ENCODE measurements at places on chromosomes 16 and 17.

GRCh38 chr17:45844695-45845375 lies at the start of gene SPPL2C:
Gene SPPL2C (plus strand): TSS chr17:45844881. CDS start chr17:45844907, 26 bp downstream.
- DNase-seq, result no peak

DNA sequence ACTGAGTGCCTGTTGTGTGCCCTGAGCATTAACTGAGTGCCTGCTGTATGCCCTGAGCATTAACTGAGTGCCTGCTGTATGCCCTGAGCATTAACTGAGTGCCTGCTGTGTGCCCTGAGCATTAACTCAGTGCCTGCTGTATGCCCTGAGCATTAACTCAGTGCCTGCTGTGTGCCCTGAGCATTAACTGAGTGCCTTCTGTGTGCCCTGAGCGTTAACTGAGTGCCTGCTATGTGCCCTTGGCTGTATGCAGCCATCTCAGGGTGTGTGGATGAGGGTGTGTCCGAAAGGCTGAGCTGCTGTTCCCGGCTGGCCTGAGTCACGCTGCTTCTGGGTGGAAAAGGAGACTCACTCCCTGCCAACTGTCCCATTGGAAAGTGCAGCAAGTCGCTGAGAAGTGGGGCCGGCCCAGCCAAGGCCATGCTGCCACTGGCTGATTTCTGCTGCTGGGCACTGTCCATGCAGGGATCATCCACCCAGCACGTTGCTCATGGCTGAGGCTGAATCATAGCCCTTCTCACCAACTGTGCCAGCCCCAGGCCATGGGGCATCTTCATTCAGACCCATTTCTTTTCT lies 113.8 kb downstream of the OR1D5 start:
- no peak for DNase-seq

- DNase-seq, result no peak
Measured at GRCh38 chr17:13593021-13593751, 8.5 kb downstream of the HS3ST3A1 start.

DNA sequence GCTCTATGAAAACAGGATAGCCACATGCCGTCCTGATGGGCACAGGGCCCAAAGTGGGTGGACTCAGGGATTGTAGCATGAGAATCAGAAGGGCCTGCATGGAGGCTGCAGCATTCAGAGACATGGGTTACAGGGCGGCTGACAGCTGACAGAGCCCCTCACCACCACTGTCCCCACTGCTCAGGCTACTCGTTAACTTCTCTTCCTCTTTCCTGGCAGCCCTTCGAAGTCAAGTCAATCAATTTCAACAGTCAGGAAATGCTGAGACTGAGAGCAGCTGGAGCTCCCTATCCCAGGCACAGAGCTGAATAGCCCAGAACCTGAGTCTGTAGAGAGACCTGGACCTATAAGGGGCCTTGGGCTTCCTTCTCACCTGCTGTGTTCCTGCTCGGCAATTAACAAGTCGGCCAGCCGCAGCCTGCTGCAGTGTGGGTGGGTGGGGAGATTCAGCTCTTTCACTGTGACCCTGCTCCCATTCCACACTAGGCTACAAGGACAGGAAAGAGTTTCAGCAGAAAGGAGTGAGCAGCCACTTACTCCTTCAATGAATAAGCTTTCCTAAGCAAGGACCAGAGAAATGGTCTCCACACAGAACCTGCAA lies 76.9 kb downstream of the TEX14 start:
- DNase-seq, result no peak

DNA sequence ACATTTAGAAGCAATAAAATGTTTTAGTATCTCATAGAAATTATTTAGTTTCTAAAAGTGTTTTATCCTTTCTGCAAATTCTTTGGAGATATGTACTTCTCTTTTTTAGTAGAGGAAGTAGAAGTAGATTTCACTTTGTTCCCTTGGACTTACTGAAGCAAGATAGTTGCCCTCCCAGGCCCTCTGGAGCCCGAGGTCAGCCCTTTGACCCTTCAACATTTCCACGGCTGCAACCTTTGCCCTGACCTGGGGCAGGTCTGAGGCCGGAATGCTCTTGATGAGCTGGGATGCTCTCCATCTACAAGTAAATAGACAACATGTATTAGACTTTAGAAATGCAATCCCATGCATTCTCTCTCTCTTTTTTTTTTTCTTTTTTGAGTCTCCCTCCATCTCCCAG lies 167.5 kb downstream of the CDK5R1 start:
- DNase-seq, result no peak

- no peak for DNase-seq
Measured at GRCh38 chr16:46649588-46650253, 28.5 kb upstream of the SHCBP1 start.

- DNase-seq, result no peak
Measured at GRCh38 chr17:13182854-13183253, 165.0 kb upstream of the ELAC2 start.

DNA sequence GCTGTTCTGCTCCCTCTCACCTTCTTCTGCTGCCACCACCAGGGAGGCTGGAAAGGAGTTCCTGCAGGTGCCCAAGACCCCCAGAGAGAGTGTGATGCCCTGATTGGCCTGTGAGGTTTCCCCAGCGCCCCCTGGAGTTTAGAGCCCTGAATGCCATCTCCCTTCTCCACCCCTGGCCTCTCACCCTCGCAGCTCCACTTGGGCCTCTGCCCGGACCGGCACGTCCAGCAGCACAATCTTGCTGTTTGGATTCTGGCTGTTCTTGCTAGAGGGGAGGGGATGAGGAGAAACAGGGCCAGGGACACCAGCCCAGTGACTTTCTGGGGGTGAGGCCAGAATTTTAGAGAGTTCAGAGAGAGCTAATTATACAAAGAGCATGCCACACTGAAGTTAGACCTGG lies 12.5 kb upstream of the FAM171A2 start:
- no peak for DNase-seq

GRCh38 chr17:35432176-35433074 lies at the start of gene SLFN12:
Gene SLFN12 (minus strand): TSS chr17:35432500. CDS start chr17:35423028, 9,472 bp downstream.
- DNase-seq, result peak; percentile 89

- DNase-seq, result no peak
Measured at GRCh38 chr17:77396610-77397009, 255.8 kb downstream of the SEC14L1 start.

DNA sequence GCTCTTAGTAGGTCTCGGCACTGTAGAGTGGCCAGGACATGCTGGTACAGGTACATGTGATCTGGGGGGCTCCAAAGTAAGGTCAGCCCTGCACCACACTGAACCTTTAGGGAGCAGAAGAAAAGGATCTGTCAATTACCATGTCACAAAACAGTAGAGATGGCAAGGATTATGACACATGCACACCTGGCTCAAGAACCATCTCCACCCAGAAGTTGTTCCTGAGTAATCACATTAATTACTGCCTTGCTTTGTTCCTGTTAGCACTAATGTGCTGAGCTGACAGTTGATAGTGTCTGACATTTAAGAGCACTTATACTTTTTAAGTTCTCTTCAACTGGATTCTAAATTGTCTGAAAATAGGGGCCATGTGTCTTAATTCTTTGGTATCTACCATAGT lies 9.5 kb downstream of the BLTP2 start:
- no peak for DNase-seq

DNA sequence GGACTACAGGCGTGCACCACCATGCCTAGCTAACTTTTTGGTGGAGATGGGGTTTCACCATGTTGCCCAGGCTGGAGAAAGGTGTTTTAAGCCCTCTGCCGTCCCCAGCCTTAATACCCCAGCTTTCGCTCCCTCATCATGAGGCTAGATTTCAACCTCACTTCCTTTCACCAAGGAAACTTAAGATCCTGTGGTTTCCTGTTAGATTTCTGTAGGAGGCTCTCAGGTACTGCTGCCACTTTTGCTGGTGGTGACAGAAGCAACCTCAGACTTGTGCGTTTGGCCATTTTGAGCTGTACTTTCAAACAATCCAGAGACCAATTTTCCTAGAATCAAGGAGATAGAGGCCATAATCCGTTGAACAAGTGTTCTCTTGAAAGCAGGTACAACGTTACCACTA lies 36.2 kb downstream of the MPHOSPH6 start:
- DNase-seq, result no peak

DNA sequence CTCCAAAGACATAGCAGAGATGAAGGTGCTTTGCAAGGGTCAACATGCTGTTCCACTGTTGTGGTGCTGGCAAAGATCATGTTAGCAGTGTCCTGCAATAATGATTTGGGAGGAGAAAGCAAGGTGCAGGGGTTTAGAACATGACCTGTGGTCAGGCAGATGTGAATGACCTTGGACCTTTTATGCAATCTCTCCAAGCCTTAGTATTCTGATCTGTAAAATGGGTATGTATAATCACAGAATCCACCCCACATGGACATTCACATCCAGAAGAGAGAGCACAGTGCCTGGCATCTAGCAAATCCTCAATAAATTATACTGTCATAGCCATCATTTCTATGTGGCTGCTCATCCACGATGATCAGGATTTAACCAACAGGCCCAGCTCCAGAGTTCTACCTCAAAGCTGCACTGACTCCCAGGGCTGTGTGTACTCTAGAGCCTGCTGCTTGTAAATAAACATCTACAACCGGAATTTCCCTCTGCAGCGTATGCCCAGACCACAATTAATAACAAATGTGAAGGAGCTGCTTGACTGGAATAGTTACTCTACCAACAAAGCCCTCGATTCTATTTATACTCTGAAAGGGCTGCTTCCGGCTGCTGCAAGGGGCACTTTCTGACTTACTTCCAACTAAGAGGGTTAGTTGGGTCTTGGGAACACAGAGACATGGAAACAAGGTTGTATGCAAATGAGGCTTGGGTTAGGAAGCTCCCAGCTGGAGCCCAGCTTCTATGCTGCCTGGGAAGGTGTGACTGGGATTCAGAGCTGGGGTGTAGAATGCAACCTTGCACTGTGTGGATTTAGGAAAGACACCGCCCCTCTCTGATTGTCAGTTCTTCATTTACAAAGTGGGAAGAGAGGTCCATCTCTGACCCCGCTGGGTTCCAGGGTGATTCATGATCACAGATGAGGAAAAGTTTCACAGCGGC lies 265.2 kb downstream of the XYLT1 start:
- DNase-seq, result no peak

GRCh38 chr16:62539657-62540056 lies 503.4 kb upstream of the CDH8 start:
- DNase-seq, result no peak

GRCh38 chr16:85557971-85558657 lies 55.0 kb upstream of the GSE1 start:
- DNase-seq, result no peak

GRCh38 chr16:81621496-81621895 lies 157.6 kb upstream of the PLCG2 start:
- no peak for DNase-seq

DNA sequence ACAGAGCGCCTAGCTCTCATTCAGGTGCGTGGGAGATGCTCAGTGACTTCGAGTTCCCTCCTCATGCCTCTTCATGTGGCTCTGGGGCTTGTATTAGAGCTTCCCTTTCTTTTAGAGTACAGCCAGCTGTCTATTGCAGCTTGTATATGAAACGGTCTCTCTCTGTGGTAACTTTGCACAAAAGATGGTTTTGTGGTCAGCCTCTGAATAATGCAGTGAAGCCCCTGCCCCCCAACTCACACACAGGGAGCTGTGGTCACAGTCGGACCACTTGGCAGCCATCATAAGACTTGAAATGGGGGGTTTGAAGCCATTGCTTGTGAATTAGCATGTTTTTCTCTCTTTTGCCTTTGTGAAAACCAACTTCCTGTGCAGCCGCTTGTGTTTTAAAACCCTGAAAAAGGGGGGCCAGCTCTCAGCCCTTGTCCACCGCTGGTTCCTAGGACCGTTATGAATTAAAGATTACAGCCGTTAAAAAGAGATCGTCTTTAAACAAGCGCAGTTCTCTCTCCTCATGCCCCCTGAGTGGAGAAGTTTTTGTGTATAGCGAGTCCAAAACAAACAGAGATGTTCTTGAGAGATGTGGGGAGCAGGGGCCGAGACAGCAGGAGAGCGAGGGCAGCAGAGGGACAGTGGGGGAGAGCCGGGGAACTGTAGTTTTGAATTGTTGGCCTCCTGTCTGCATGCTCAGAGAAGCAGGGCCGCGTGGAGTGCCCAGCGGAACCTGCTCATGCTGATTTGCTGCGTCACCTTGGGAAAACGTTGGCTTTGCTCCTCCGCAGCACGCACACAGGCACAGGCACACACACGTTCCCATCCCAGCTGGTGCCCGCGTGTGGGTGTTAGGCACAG lies 199.0 kb downstream of the MSI2 start:
- no peak for DNase-seq

DNA sequence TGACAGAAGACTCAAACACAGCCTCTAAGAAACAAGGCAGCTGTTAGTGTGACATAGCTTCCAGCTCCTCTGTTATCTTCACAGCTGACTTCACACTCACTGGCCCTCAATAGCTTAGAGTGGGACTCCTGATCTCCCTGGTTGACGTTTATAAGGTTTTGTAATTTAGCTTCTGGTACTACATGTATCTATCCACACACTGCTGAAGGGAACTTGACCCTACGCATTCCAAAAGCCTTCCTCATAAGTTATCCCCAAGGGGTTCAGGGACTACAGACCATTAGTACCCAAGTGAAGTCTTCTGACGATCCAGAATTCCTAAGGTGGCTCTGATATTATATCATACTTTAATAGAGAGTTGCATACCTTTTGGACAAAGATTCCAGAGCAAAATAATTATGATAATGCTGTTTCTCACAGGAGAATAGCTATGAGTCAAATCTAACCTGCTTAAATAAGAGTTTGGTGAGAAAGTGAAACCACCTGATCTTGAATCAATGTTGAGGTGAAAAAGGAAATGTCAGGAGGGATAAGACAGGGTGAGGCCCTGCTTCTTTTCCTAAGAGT lies 14.5 kb downstream of the ACACA start:
- DNase-seq, result no peak

DNA sequence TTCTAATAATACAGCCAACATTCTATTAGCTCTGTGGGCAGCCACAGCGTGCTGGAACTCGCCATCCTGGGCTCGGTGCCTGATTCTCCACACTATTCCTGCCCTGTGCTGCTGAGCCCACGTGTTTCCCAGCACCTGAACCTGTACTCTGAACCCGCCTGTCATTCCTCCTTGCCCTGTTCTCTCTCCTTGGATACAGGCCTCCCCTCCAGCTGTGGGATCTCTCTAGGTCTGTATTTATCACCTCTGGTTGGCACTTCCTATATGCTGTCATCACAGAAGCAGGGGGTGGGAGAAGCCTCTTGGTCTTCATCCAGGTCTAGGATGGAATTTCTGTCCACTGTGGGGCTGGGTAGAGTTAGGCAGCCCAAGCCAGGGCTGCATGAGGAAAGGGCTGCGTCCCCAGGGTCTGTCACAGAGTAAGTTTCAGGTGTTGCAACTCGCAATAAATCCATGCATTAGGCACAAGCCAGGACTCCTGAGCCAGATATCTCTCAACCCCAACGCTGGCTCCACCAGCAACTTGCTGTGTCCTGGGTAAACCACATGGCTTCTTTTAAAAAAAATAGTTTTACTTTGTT lies 56.0 kb downstream of the ABAT start:
- DNase-seq, result no peak

DNA sequence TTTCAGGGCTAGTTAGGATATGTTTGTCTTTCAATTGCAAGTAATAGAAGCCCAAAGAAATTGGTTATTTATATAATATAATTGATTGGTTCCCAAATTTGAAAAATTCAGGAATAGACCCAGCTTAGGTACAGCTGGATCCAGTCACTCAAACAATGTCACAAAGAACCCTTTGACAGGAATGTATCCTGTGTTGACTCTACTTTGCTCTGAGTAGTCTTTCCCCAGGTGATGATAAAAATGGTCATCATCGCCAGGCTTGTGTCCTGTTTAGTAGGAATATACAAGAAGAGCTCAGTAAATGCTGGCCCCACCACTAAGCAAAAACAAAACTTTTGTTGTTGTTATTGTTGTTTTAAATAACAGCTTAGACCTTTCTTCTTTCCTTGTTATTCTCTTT lies 35.0 kb downstream of the MAPT start:
- no peak for DNase-seq

Data from dermis microvascular lymphatic vessel endothelial cell (primary cell).